ENCODE measurements at places on chromosomes 3 and 15.

- no peak for DNase-seq
Observed at GRCh38 chr3:106765342-106765741, 611.9 kb upstream of the CCDC54 start.

DNA sequence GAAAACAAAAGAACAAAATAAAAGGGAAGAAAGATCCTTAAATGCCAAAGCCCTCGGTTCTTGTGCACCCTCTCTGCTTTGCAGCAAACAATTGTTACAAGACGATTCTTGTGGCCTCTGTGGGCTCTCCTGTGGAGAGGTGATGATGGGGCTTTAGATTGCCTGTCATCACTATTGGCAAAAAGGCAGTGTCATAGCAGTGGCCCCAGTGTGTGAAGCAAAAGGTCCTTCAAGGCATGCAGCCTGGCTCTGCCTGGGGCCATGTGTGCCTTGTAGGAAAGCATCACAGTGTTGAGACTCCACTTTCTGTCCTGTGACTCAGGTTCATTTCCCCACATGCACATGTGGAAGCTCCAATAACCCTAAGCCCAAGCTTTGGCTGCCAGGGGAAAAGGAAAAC is 43.7 kb downstream of the POC1A start:
- no peak for DNase-seq

DNA sequence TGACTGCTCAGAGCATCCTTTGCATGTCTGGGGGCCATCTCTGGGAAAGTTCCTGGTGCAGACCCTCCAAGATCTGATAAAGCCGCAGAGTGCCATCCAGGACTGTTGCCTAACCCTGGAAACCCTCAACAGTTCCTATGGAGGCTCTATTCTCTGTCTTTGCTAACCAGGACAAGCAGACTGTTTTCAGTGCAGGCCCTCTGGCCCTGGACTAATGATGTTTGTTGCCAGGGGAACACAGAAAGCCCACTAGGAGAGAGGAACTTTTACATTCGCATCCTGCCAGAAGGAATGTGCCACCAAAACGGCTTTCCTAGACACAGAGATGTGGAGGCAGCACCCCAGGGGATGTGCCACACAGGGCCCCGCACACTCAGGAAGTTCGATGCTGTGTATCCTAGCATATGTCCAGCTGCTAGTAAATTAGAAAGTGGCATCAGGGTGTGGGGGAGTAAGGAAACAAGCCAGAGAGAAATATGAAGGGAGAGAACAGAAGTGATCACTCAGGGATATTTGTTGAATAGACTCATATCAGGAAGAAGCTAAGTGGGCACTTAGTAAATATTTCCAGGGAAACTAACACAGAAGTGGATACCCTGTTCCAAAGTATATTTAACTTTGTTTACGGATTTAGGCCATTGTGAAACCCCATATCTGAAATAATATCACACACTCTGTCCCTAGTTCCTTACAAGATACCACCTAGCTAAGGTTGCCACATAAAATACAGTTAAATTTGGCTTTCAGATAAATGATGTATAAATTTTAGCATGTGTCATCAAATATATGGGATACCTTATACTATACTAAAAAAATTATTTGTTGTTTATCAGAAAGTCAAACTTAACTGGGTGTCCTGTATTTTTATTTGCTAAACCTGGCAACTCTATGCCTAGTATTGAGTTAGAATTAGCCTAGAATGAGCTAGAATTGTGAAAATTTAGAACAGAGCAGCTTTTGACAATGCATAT is 29.9 kb upstream of the TMOD3 start:
- DNase-seq, result no peak

DNA sequence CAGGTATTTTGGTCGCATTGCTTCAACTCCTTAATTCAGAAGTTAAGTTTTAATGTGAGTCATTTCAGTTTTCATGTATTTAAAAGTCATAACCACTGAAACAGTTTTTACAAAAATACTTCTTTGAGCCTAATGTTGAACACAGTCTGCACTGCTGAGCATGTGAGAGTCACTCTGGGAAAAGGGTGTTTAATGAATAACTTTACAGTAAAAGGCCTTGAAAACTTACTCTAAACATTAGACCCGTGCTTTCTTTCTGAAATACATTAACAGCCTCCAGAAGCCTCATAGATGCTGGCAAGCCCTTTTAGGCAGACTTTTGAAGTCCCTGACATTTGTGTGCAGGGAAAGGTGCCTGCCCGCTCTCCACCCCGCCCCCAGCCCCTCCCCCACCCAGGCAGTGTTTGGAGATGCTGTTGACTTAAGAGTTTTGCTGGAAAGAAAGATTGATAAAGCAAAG is 68.9 kb upstream of the NR2F2 start:
- no peak for DNase-seq

DNA sequence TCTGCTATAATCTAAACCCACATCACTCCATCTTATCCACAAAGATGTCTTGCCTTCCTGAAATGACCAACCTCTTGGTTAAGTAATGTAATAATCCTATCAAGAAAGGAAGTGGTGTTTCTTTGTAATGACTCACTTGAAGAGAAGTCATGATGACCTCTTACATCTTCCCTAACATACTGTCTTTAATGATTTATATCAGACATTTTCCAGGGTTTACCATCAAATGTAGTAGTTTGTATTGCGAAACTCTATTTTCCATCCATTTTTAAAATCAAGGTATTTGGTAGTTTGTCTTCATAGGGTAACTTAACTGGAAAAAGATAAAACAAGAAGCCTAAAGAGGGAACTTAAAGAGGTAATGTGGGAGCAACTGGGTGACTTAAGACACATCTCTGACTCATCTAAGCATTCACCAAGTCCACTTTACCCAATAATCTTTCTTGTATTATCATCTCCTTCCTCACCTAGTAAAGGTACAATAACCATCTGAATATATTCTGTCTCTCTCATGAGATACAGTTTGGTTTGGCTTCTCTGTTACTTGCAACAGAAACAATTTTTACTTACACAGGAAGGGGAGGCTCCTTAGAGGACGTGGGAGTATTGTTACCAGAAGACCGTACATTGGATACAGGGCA is 5.7 kb upstream of the MAPK6 start:
- no peak for DNase-seq

GRCh38 chr15:37007301-37007700 is 93.0 kb downstream of the MEIS2 start:
- no peak for DNase-seq

GRCh38 chr3:168249205-168249549 is 153.5 kb upstream of the GOLIM4 start:
- no peak for DNase-seq

GRCh38 chr15:101009176-101009575 is 90.0 kb downstream of the LRRK1 start:
- no peak for DNase-seq

DNA sequence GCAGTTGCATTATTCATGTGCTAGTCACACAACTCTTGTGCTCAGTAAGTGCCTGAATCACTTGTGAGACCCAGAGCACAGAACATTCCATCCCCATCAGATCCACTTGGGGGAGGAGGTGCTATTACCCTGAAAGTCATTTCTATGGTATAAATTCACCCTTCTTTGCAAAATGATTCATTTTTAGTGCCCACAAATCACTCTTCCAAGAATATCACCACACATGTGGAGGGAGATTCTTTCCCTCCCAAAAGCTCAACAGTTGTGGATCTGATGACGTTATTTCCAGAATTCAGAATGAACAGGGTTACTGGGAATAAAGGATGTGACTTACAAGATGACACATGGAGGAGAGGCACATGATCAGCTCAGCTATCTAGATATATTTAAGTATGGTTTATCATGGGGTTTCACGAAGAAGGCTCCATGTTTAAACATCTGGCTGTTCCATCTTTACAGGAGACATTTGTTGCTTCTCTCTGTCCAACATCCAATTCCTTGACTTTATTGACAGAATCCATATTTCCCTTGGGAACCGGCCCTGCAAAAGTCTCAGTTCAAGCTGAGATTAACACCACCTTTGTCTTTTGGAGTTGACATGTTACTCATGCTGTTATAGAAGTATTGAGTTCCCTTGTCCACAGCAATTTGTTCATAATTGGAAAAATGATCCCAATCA is 214.2 kb upstream of the PROK2 start:
- no peak for DNase-seq

DNA sequence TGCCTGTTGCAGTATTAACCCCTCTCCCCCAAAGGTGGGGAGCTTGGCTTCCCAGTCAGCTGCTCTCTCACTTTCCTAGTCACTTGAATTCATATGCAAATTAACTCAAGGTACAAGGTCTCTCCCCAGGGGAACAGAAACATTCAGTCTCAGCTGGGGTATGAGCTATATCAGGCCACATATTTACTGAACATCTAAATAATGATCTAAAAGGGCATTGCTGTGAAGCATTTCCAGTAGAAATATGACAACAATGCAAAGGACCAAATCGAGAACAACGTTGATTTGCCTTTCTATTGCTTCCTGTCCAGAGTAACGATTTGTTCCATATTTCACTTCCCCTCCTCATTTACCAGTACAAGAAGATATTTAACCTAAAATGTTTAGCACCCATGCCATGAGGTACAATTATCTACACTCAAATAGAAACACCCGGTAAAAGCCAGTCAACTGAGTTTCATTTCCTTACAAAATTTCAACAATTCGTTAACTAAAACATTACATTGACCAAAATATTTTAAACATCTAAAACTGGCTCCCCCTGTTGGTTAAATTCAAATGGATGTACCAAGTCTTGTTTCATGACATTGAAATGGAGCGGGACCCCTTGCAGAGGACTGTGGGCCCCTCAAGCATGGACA is 36.5 kb upstream of the KLHL6 start:
- no peak for DNase-seq

DNA sequence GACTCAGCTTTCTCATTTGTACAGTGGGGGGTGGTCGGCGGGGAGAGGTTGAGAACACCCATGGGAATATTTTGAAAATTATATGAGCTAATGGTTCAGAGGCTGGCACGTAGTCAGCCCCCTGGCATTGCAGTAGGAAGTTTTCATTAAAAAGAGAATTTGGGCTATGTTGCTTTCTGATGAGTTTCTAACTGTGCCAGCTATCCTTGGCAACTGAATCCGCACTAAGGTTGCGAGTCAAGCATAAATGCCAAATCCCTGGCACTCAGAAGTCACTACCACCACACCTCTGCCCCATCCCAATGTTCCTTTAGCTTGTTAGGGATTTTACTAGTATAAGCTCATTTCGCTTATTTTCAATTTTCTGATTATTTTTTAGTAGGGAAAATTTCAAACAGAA is 91.6 kb downstream of the DNASE1L3 start:
- DNase-seq, result no peak

GRCh38 chr15:57992761-57993355 is 72.7 kb downstream of the ALDH1A2 start:
- no peak for DNase-seq

DNA sequence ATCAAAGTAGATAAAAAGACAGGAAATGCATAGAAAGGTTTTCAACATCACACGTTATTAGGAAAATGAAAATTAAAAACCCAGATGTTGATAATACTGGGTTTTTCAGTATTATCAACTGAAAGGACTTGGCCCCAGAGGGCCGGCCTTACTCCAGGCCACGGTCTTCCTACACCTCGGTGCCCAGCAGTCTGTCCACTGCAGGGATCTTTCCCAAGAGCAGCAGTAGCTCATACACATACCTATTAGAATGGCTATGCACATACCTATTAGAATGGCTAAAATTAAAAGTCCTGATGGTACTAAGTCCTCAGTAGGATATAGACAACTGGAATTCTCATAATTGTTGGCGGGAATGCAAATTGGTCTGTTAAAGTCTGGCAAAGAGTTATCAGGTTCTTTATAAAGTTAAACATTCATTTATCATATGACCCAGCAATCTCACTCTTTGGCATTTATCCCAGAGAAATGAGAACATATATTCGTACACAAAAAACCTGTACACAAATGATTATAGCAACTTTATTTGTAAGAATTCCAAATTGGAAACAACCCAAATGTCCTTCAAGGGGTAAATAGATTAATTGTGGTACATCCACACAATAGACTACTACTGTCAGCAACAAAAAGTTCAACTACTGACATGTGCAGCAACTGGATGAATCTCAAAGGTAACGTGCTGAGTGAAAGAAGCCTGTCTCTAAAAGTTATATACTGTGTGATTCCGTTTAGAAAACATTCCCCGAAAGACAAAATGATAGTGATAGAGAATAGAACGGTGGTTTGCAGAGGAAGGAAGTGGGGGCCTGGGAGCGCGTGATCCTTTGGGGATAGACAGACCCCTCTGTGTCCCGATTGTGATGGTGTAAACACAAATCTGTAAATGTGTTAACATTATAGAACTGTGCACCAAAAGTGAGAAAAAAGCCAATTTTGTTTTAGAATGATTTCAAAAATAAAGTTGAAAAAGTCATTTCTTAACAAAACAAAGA is 62.3 kb downstream of the MCTP2 start:
- DNase-seq, result no peak

DNA sequence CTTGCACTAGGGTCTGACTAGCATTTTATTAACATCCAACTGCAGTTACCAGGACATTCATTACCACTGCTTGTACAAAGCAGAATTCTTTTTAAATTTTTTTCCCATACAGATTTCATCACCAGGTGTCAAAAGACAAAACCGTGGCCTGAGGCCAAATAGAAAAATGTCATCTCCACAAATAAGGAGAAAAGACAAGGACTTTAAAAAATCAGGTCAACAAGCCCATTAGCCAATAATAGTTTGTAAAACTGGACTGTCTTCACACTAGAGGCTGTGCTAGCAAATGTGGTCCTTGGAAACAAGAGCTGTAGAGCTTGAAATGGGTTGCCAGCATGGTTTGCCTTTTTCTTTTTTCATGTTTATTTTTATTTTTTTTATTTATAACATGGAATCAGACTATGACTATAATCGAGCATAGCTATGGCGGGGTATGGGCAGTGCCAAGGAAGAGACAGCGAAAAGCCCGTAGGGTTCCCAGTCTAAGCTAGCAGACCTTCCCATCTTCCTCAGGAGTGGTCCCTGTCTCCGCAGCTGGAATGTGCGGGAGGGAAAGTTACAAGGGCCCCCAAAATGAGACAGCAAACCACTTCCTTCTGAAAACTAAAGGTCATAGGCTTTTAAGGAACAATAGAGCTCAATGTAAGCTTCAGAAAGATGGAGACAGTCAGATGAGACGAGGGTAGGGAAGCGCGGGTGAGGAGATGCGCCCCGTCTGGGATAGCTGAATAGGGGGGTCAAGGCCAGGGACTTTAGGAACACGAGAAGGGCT is 1.5 kb downstream of the PTPN9 start:
- DNase-seq, result no peak

- no peak for DNase-seq
Observed at GRCh38 chr3:140898340-140899180, 43.1 kb upstream of the SLC25A36 start.

DNA sequence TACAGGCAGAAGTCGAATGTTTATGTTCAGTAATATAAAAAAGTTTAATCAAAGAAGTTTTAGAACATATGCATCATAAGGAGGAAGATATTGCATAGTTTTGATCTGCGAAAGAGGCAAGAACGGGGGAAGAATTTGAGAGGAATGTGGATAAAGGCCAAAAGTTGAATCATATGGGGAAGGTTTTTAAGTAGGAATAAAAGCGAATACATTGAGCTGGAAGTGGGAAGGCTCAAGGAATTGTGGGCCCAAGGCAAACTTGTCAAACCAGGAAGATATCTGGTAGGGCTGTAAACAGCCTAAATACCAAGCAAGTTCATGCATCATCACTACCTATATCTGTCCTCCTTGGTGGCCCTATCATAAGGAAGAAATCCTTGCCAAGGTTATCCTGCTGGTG is 186.9 kb downstream of the MAGI1 start:
- no peak for DNase-seq

GRCh38 chr15:64693134-64693533 is 82.3 kb downstream of the RBPMS2 start:
- DNase-seq, result no peak
